ELR (cell line): ENCODE measurements at places on chromosomes 11 and 22.

DNA sequence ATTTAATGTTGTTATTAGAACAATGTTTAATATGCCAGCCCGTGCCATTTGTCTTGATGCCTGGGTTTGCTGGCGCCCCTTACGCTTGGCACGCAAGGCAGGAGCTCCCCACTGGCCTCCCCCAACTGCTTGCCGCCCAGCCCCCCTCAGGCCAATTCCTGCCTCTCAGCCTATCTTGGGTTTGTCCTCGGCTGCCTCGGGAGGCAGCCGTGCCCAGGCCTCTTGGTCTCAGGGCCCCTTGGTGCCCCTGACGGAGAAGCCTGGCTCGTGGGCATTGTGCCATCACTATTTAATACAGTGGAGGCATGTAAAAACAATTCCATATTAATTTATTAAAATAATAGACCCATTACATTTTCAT, 119.8 kb downstream of the KCNQ1OT1 start:
- DNase-seq: no peak

- DNase-seq: peak; percentile 26
Observed at GRCh38 chr11:127023991-127024390, 23.4 kb upstream of the KIRREL3 start.

GRCh38 chr22:36493690-36494110, 12.3 kb upstream of the TXN2 start:
- DNase-seq: no peak

DNA sequence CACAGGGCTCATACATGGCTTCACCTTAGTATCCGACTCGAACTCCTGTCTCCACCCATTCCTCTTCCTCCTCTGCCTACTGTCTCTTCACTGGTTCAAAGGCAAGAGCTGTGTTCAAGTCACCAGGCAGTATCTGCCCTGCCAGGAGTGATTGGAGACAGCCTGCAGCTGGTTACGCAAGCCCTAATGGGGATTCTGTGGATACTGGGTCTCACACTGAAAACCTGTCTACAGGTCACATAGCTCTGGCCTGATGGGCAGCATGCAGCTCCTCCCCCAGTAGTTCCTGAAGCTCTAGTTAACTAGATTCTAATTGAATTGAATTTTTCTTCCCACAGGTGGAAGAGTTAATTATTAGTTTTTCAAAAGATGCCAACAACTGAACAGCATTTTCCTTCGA, 332.2 kb downstream of the TMEM135 start:
- DNase-seq: no peak

DNA sequence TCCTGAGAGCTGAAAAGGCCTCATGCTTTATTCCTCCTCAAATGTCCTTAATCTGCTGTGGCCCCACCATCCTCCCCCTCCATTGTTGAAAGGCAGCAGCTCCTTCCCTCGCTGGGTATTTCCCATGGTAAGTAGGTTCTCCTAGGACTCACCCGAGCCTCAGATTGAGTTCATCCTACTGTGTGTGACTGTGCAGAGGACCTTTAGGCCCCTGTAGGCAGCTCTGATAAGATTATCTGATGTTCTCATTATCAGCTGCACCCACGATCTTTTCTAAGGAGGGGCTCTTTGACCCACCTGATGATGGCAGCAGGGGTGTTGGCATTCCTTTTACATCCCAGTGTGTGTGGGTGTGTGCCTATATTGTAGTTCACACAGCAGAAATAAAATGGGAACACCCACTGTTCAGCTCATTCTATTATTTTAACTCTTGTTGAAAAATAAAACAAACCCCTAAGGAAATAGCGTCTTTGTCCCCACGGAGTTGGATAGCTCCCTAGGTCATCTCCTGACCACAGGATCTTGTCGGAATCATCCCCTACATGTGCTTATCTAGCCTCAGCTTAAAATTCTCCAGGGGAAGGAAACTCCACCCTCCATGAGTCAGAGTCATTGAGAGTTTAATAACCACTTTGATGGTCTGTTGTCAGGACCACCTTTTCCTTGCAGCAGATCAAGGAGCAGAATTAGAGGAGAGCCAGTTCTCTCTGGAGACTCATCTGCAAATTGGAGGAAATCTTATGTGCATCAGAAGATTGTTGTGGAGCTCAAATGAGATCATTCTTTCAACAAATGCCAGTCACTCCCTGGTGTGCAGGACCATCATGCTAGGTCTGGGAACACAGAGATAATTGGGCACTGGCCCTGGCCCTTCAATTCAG, 19.3 kb downstream of the ENDOD1 start:
- peak; percentile 31 for DNase-seq

DNA sequence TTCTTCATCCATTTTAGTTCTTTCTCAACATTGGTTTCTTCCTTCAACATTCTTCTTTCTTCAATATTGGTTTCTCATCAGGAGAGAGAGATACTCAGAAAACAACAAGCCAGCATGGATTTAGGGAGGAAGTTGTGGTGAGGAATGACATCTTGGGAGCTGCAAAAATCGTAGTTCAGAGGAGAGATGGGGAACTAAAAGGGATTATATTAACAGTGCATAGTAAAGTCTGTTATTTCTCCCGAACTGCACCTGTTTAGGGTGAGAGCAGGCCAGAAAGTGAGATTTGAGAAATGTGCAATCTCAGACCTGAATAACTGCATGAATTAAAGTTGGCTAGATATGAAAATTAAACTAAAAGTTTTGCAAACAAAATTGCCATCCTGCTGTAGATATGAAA, 94.5 kb downstream of the CASP12 start:
- no peak for DNase-seq

DNA sequence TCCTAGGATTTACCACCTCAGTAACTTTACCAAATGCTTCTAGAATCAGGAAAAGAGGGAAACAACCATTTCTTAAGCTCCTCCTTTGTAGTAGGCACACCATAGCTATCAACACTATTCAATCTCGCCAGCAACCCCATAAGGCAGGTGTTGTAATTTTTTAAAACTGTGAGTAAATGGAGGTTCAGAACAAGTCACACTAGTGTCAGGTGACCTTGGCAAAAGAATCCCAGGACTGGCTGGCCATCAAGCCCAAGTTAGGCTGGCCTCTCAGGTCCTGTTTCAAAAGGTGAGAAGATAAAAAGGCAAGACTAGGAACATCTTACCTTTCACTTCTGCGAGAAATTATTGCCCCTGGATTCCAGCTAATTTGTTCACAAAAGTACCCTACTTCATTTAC, 713 bp downstream of the TOP3B start:
- no peak for DNase-seq

GRCh38 chr11:121613724-121614123, 161.0 kb upstream of the SORL1-AS1 start:
- no peak for DNase-seq

DNA sequence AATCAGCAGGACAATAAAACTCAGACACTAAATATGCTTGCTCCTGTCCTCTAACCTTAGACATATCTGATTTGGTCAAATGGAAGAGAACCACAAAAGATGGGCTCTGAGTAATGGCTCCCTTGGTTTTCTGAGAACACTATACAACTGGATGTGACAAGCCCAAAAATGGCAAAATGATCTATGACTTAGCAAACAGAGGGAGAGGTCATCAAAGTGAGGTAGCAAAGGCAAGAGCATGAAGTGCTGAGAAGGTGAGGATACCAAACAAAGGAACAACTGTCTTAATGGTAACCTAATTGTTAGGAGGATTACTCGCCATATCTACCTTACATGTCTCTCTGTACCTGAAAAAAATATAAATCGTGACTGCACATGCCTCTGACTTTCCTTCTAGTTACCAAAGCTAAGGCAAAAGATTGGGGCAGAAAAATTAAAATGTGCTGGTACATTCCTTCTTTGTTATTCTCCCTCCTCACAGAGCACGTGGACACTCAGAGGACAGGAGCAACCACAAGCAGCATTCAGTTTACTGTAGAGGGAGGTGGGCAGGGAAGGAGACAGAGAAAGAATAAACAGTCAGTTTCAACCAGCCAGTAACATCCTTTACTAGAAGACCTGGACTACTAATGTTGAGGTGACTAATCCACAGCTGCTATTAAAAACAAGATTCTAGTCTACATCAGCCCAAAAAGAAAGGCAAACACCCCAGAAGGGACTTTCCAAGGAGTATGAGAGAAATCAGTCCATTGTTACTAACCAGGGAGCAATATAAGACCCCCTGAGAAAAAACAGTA, 88.8 kb downstream of the AMBRA1 start:
- peak; percentile 66 for DNase-seq

DNA sequence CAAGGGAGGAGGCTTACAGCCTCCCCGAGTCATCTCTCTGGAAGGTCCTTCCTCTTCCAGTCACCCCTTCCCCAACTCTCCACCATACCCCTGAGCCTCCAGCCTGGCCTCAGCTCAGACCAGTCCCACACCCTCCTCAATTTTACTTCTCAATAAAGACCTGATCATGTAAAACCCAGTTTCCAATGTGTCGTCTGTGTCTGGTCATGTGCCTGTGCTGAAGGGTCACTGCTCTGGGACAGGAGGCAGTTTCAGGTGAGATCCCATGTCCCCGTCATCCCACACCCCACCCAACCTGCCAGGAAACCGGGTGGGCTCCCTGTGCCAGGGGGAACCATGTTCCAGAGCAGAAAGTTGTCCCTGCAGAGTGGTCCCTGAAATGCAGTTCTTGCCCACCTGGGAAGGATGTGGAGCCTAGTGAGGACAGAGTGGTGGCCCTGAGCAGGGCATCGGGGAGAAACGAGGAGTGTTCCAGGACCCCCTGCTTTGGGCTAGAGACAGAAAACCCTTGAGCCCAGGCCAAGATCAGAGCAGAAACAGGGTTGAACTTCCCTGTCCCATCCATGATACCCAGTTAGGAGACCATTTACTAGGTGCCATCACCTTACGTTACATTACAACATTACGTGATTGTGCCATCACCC, 19.4 kb downstream of the IGLL5 start:
- DNase-seq: no peak

GRCh38 chr22:49023161-49023878, 804.4 kb downstream of the BRD1 start:
- DNase-seq: no peak

DNA sequence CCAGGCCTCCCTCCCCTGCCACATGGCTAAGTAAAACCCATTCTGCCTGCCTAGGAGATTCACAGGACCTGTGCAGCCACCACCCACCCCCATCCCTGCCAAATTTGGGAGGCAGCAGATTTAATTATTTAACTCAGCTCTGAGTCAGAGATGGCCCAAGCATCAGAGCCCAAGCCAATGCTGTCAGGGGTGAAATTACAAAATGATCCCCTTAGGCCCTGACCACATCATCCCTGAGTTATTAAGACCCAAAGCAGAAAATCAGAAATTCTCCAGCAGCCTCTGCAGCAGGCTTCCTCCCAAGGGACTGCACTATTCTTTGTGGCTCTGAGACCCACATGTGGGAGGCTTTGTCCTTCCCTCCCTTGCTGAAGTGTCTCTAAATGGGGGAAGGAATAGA, 52.8 kb upstream of the RRAS2 start:
- DNase-seq: peak; percentile 92

GRCh38 chr11:57432714-57433163, 5.8 kb upstream of the SLC43A3 start:
- DNase-seq: peak; percentile 96

- DNase-seq: peak; percentile 7
Observed at GRCh38 chr22:46673205-46673604, 53.0 kb downstream of the GRAMD4 start.

DNA sequence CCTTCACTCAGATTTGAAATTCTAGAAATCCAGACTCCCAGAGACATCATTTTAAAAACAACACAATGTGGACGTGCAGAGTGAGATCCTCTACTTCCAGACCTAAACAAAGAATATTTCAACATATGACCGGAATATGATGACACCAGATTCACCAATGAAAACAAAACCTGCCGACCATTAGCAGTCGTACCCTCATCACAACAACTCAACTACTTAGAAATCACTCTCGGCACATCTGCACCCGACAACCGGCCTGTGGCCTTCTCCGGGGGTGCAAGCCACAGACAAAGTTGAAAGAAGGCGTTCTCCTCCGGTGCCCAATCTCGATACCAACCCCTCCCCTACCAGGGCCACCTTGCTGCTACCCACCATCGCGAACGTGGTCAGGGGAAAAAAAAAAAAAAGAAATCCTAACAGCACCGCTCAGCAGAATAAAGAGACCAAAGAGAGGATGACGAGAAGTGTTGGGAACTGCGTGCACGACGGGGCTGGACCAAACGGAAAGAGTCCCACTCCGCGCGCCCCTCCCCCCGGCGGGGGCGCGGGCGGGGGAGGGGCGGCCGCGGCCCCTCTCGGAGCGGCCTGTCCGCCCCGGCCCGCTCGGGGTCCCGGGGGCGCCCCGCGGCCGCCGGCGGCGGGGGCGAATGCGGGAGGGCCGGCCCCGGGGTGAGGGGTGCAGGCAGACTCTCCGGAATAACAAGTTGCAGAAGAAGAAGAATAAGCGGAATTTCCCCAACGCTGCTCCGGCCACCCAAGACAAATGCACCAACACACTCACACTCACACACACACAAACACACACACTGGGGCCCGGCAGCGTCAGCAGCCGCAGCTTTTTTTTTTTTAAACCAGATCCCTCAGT, 1.7 kb downstream of the PHF21A start:
- DNase-seq: peak; percentile 63

DNA sequence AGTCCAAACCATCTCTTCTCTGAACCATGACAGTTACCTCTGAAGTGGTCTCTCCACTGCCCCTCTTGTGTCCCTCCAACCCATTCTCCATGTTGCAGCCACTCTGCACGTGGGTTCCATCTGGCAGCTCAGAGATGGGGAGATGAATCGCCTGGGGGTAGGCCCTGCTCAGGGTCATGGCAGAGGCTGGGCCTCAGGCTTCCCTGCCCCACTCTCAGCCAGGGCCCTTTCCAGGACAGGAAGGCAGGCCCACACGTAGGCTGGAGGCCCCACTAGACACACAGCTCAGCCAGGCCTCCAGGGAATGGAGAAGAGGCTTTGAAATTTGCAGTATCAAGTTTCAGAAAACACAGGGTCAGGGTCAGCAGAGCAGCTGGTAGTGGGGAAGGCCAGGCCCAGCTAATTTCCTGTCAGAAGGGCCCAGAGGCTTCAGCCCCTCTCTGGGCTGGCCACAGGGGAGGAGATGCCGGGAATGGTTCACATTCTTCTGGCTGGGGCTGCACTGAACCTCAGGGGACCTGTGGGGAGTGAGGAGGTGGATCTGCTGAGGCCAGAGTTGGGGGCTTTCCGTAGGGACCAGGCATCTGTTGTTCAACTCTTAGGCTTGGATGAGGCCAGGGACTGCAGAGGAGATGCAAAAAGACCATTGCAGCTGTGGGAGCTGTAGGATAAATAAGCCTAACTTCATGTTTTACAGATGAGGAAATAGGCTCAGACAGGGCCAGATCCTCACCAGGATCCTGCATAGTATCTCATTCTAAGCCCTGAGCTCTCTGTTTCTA, 101.6 kb downstream of the SWAP70 start:
- DNase-seq: peak; percentile 43

- DNase-seq: no peak
Observed at GRCh38 chr11:2576111-2576510, 123.7 kb downstream of the KCNQ1OT1 start.

- DNase-seq: no peak
Observed at GRCh38 chr11:112247201-112247600, 13.5 kb downstream of the PLET1 start.

- peak; percentile 16 for DNase-seq
Observed at GRCh38 chr22:34414467-34415440, 494.5 kb upstream of the LARGE1 start.
